NCI-H526 (cell line): ENCODE measurements at places on chromosomes 11 and 22.

DNA sequence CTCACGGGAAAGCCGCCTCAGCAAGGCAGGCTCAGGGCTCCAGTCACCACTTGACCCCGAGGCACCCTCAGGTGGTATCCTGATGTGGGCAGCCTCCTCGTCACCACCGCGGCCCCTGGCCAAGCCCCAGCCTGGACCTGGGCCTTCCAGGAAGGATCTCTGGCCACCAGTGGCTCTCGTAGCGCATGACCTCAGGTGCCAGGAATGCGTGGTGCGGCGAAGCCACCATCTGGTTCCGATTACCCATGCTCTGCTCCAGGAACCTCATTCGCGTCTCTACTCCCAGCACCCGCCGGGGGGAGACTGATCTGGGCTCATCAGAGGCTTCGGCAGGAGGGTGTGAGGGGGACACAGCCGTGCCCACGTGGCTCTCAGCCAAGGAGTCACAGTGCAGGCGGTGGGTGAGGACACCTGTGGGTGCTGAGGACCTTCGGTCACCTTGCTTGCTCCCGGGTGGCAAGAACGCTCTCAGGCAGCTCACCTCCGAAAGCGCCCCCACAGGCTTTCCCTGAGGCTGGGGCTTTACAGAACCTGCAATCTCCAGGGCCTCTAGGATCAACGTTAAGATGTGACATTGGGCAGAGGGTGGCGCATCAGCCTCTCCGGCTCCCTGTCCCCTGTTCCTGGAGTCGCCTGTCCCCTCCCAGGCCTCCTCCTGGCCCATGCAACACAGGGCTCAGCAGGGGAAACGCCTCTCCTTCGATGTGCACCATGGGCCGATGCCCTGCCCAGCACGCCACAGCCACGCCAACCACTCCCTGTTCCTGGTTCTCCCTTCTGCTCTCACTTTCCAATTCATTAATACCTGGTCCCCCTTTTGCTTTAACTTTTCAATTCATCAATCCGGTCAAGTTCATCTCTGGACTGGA lies 39.0 kb downstream of the TBX1 start:
- DNase-seq = no peak

GRCh38 chr11:21634491-21634890 lies 558.4 kb upstream of the ANO5 start:
- peak; percentile 47 for DNase-seq

GRCh38 chr11:2369896-2370295 lies 7.2 kb upstream of the CD81 start:
- DNase-seq = no peak

GRCh38 chr11:120173019-120173705 lies 35.2 kb upstream of the TRIM29 start:
- DNase-seq = no peak

- no peak for DNase-seq
These were observed 8.3 kb downstream of the FDX1 start for GRCh38 chr11:110438017-110438416.

- no peak for DNase-seq
These were observed 583.7 kb upstream of the B3GAT1 start for GRCh38 chr11:134995741-134996140.

GRCh38 chr11:121763526-121763925 lies 310.8 kb upstream of the SORL1-AS1 start:
- DNase-seq = no peak

DNA sequence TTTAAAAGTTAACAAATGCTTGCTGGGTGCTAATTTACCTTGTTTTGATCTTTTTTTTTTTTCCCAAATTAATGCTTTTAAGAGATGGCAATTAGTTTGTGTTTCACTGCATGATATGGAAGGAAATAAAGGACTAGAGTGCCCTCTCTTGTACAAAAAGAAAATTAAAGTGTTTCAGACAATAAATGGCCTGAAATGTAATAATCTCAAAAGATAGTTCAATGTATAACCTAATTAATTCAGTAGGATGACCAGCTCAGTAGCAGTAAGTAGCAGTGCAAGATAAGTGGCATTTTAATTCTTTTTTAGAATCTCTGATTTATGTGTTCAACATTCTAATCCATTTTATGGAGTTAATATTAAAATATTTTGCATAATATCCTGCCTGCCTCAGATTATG lies 39.9 kb upstream of the MYO18B start:
- DNase-seq = peak; percentile 12
